ENCODE measurements at places on chromosomes 7 and 10.

- no peak for DNase-seq
These were observed 36.5 kb downstream of the COL1A2 start for GRCh38 chr7:94431176-94431575.

- DNase-seq = no peak
These were observed 98.2 kb downstream of the TNS3 start for GRCh38 chr7:47483604-47484273.

DNA sequence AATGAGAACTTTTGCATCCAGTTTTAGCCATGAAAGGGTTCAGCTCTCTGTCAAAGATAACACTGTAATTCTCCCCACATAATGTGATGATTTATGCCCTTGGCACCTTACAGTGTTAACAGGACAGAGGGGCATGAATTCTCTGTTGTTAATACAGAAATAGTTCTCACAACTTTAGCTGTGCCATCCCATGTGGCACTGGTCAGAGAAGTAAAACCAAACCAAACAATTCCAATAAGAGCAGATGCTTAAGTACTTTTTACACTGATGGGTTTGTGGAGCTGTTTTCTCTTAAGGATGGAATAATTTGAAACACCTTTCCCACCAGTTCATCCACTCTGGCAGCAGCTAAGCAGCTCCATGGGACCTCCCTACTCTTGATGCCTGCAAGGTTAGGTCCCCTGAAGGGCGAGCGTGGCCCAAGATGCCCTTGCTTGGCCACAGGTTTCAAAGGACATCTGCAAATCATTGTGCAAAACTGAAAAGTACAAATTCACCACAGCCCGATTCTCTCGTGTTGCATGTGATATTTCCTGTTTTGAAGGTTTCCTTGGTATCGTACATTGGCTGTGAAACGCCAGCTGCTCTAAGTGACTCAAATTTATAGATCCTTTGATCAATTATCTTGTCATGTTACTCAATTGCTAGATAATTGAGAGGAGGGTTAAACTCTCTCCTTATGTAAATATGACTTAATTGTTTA lies 82.5 kb upstream of the CREB5 start:
- no peak for DNase-seq

GRCh38 chr10:17244700-17245365 lies 16.8 kb downstream of the VIM start:
- DNase-seq = no peak

- no peak for DNase-seq
These were observed 16.9 kb upstream of the GPR146 start for GRCh38 chr7:1027242-1028043.

- no peak for DNase-seq
These were observed 40.2 kb upstream of the PAX2 start for GRCh38 chr10:100705139-100705538.

DNA sequence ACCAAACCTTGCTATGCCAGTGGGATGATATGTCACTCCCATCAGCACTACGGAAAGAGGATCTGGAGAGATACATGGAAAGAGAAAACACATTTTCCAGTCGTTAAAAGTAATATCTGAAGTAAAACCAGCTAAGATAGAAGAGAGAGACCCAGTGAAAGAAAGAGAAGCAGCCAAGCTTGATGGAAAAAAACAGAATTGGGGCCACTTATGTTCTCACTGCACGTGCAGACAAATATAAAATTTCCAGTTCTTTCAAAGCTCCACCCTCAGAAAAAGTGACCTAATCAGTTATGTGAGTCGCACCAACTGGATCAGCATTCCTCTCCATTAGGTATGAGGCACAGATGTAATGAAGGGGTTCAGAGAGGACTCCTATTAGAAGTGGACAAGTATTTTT lies 266.1 kb downstream of the MTERF1 start:
- no peak for DNase-seq

DNA sequence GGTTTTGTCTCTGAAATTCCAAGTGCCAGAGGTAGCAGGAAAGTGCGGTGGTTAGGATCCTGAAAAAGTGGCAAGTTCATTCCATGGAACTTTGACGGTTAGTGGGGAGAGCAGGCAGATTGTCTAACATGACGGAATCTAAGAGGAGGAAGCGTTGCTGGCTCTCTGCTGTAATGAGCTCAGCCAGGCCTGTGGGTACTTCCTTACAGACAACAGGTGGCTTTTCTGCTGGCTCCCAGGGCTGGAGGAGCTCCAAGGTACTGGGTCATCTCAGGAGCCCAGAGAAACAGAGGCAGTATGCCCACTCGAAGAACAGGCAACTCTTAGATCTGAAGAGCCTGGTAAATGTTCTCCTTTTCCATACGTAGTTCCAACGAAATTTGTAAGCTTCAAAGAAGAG lies 3.1 kb upstream of the AIFM2 start:
- no peak for DNase-seq

DNA sequence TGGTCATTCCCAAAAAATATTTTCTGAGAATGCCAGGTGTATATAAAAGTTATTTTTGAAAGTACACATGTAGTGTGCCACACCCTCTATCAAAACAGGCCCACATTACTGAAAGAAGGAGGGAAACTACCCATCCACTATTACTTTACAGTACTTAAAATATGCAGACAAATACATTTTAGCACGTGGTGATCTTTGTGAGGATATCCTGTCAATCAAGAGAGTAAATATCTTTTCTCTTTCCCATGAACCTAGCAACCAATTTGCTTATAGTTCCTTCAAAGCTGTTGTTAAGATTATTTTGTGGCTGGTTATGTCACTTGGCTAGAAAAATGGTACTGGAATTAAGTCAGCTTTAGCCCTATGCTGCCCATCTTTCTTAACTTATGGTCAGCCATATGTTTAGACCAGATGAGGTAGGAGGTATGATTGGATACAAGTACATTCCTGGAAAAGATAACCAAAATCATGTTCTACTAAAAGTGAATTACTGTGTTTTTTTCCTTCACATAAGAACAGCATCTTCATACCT lies 70.1 kb downstream of the AUTS2 start:
- no peak for DNase-seq

DNA sequence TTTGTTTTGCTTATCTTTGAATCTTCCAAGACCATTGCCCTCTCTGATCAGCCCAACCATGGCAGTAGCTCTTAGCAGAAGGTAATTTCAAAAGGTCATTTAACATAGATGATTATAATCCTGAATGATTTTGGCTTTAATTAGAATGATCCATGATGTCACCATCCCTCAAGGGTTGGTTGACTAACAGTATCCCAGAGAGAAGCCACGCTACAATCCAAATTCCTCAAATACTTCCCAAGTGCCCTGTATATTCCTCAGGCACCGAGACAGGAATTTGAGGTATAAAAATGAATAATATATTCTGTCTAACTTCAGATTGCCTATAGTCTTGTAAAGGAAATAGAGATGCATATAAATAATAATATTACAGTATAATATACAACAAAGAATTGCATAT lies 42.1 kb upstream of the TMEM196 start:
- DNase-seq = no peak

- DNase-seq = no peak
These were observed 373.1 kb downstream of the MALRD1 start for GRCh38 chr10:19421674-19422073.

DNA sequence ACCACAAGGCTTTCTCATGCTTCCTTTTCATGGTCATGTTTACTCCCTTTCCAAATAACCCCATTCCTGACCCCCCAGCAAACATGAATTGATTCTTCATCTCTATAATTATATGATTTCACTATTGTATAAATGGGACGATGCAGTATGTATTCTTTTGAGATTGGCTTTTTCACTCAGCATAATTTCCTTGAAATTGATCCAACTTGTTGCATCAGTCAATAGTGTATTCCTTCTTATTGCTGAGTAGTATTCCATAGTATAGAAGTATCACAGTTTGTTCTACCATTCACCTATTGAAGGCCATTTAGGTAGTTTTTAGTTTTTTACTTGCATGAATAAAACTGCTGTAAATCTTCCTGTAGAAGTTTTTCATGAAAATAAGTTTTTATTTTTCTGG lies 264.7 kb downstream of the BAMBI start:
- no peak for DNase-seq

- no peak for DNase-seq
These were observed 10.2 kb downstream of the MYL10 start for GRCh38 chr7:101618916-101619315.

DNA sequence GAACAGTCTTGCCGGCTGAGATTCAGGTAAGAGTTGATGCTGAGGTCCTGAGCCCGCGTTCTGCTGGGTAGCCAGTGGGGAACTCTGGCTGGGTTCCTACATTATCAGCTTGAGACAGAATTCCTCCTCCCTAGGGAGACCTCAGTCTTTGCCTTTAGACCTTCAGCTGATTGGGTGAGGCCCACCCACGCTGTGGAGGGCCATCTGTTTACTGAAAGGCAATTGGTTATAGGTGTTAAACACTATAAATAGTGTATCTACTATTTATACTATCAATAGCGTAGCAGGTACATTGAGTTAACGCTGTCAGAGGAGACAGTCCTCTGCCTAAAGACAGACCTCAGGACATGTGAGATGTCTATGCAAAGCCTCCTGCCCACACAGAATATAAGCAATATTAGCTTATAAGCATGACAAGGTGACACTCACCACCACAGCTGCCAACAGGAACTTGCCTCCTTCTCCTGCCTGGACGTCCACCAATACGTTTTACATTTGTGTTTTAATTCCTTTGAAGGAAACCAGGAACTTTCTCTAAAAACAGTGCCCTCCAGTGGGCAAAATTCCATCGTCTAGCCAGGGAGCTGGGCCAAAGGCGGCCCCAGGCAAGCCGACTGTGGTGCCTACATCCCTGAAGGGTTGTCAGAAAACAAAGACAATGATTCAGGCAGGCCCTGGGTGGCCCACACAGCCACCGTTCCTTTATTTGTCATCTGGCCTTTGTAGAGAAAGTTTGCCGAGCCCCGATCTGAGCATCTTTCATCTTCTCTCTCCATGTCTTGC lies 58.8 kb downstream of the INSIG1 start:
- DNase-seq = no peak

- no peak for DNase-seq
These were observed 39.7 kb downstream of the ODAD2 start for GRCh38 chr10:27959093-27959715.

GRCh38 chr10:119113751-119114732 lies 10.1 kb downstream of the DENND10 start:
- DNase-seq = no peak

DNA sequence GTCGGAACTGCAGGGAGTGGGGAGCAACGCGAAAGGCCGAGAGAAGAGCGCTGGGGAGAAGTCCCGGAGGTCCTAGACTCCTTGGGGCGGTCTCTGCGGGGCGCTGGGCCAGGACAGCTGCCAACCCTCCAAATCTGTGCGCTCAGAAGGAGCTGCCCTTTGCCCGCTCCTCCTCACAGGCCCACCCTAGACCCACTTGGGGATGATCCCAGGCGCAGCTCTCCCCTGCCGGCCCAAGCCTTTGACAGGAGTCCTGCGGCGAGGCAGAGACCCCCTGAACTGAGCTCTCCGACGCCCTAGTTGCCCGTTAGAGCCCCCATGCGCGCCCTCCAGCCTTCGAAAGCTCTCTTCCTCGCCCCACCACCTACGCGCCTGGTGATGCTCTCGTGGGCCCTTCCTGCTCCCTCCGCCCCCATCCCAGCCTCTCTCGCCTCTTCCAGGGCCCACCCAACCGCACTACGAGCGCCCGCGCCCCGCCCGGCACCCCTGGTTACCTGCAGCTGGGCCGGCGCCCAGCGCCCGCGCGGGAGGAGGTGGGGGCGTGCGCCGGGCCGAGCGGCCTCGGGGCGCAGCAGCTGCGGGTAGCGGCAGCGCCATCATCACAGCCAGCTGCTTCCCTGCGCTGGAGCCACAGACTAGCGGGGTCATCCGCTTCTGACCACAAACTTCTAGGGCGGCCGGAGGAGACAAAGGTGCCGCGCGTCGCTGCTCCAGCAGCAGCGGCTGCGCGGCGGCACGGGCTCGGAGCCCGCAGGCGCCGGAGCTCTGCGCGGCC lies 353.4 kb downstream of the DNAJB6 start:
- no peak for DNase-seq
